ENCODE measurements at places on chromosomes 7 and 10. TPM values are rescaled to one million over a fixed set of nuclear protein-coding genes. Genes with fewer than 3 reads are reported as not detected.

Gene DDC
- not detected for total RNA-seq

GRCh38 chr7:115122388-115122787 is 200.5 kb downstream of the MDFIC start:
- no peak overlapping the region for H3K4me3 ChIP-seq
- H3K4me1 ChIP-seq, result peaks cover 10% of the 10 kb centered on the region
- H3K27ac ChIP-seq, result no peak overlapping the region
- no peaks in the 10 kb centered on the region for H3K27me3 ChIP-seq
- no peaks in the 10 kb centered on the region for H3K36me3 ChIP-seq

DNA sequence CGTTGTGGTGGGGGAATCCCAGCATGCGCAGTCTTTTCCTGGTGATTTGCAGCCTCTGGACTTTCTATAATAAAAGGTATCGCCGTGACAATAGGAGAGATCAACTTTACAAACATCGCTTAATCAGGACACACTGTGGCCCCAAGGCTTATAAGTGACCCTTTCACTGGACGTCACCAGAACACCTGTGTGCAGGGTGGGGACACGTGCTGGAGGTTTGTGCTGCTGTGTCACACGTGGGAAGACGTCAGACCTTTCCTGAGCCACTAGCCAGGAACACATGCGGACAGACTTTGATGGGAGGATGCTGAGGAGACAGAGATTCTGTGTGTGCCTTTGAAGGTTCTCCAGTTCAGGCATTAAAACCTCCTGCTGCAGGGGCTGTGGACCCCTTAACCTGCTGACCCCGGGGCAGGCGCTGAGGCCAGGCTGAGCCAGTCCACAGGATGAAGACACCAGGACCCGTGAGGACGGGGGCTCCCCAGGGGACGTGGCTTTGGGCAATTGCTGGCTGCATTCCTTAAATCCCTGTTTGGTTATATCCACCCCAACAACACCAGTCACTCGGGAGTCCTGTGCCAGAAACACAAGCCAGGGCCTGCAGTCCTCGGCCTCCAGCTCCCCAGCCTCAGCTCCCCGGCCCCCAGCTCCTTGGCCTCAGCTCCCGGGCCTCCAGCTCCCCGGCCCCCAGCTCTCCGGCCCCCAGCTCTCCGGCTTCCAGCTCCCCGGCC is 183.4 kb downstream of the PTPRN2 start:
- H3K27me3 ChIP-seq, result no peaks in the 10 kb centered on the region
- no peaks in the 10 kb centered on the region for H3K4me1 ChIP-seq
- DNase-seq, result no peak
- H3K36me3 ChIP-seq, result no peaks in the 10 kb centered on the region
- no peak overlapping the region for H3K4me3 ChIP-seq

- H3K4me3 ChIP-seq, result no peak overlapping the region
- H3K36me3 ChIP-seq, result no peaks in the 10 kb centered on the region
- no peaks in the 10 kb centered on the region for H3K4me1 ChIP-seq
- no peaks in the 10 kb centered on the region for H3K27me3 ChIP-seq
- H3K27ac ChIP-seq, result no peak overlapping the region
- no peak for DNase-seq
These were observed 1011.2 kb downstream of the KCNMA1 start for GRCh38 chr10:76626386-76626785.

DNA sequence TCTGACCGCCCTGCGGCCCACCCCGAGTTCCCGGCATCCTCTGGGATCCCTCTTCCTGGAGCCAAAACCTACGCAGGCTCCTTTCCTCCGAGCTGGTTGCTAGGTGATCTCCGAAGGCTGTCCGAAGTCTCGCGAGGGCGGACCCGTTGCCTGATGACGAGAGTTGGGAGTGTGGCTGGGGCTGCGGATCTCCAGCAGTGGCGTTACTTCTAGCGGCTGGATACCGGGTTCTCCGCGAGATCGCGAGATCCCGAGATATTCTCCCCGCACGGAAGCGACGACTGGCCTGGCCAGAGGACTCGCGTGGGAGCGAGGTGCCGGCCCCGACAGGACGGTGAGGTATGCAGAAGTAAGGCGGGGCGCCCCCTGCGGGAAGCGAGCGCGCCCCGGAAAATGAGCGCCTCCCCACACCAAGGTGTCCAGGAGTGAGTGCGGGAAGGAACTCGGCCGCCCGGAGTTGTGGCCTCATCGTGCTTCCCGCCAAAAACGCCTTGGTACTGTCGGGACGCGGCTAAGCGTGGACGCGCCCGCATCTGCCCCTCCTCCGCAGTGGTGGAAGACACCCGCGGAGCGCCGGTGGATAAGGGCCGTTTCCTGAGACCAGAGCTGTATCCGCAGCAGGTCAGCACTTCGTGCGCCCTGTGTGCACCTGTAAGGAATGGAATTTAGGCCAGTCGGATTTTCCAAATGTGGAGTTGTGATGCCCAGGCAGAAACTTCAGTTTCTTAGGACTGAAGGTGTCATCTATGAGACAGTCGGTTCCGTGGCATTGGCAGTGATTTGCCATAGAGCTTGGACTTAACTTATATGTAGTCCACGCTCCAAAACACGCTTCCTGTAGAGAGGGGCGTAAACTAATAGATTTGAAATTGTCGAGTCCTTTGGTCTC is at the start of gene AGBL3:
AGBL3 (plus strand) TSS at position 146 of the 889 bp plus-strand sequence. CDS start 1,426 bp downstream, outside the sequence.
- H3K4me3 ChIP-seq, result peak within 1 kb of the TSS; percentile 86
- DNase-seq, result peak; percentile 91
- no peaks in the 10 kb centered on the region for H3K27me3 ChIP-seq
- H3K27ac ChIP-seq, result peak within 1 kb of the TSS; percentile 80

Gene SCART1
- 10.5 TPM for total RNA-seq

- H3K4me1 ChIP-seq, result no peaks in the 10 kb centered on the region
- H3K4me3 ChIP-seq, result no peak overlapping the region
- DNase-seq, result no peak
- no peaks in the 10 kb centered on the region for H3K36me3 ChIP-seq
These were observed 561.8 kb upstream of the LRRN3 start for GRCh38 chr7:110529175-110529574.

DNA sequence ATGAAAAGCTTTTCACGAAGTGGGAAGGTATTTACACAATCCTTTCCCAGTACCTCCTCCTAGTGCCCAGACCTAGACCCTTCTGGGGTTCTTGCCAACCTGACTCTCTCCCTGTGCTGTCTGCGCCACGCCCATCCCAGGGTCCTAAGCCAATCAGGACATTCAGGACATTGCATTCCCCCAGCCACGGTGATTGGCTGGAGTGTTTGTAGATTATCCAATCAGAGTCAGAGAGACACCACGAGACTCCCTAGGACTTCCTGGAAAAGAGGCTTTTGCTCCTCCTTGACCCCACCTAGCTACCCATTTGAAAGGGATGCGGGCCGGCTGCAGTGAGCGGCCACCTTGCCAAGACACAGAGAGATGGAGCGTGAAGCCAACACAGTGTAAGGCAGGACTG is 3.5 kb upstream of the GDF2 start:
- no peaks in the 10 kb centered on the region for H3K27me3 ChIP-seq
- H3K4me3 ChIP-seq, result no peak overlapping the region

Gene USP6NL
- total RNA-seq, result 3.9 TPM

Gene RELN
- not detected for total RNA-seq

- no peak overlapping the region for H3K4me3 ChIP-seq
- H3K27me3 ChIP-seq, result no peaks in the 10 kb centered on the region
- peaks cover 31% of the 10 kb centered on the region for H3K4me1 ChIP-seq
These were observed 364.1 kb downstream of the GATA3 start for GRCh38 chr10:8418631-8419030.

- no peaks in the 10 kb centered on the region for H3K36me3 ChIP-seq
- DNase-seq, result peak; percentile 63
- peaks cover 19% of the 10 kb centered on the region for H3K4me1 ChIP-seq
- peak overlapping the region; percentile 77 for H3K27ac ChIP-seq
- no peaks in the 10 kb centered on the region for H3K27me3 ChIP-seq
- peak overlapping the region; percentile 92 for H3K4me3 ChIP-seq
These were observed 473 bp downstream of the CYP51A1 start for GRCh38 chr7:92133737-92134270.

Gene OR2A5
- not detected for total RNA-seq

GRCh38 chr10:96281444-96282029 is 10.2 kb upstream of the BLNK start:
- no peak overlapping the region for H3K27ac ChIP-seq
- H3K4me3 ChIP-seq, result no peak overlapping the region
- H3K36me3 ChIP-seq, result no peaks in the 10 kb centered on the region
- no peaks in the 10 kb centered on the region for H3K27me3 ChIP-seq
- DNase-seq, result no peak
- H3K4me1 ChIP-seq, result no peaks in the 10 kb centered on the region

DNA sequence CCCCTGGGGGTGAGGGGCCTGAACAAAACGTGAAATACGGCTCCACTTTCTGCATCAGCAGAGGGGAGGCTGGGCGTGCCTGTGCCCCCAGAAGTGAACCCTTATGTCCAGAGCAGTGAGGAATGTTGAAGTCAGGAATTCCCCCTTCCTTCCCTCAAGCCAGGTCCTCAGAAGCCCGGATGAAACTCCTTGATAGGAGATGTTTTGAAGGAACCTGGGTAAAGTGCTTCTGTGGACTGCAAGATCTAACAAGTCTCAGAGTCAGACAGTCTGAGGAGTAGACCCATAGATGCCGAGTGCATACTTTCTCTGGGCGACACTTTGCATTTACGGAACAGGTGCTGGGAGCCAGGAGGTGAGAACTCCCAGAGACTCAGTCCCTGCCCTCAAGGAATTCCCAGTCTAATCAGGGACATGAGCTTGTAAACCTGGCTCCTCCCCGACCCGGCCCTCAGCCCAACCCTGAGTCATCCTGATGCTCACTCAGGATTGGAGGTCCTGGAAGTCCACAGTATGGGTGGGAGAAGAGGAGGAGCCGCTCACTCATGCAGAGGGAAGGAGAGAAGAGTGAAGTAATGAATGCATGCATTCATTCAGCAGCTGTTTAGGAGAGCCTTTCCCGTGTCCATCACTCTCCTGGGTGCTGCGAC is 179.5 kb upstream of the ITGB1 start:
- no peaks in the 10 kb centered on the region for H3K27me3 ChIP-seq
- peaks cover 95% of the 10 kb centered on the region for H3K4me1 ChIP-seq
- H3K27ac ChIP-seq, result peak overlapping the region; percentile 84
- DNase-seq, result no peak
- no peaks in the 10 kb centered on the region for H3K36me3 ChIP-seq
- no peak overlapping the region for H3K4me3 ChIP-seq

Gene CLDN4
- not detected for total RNA-seq

Gene NAPEPLD
- 21.6 TPM for total RNA-seq

DNA sequence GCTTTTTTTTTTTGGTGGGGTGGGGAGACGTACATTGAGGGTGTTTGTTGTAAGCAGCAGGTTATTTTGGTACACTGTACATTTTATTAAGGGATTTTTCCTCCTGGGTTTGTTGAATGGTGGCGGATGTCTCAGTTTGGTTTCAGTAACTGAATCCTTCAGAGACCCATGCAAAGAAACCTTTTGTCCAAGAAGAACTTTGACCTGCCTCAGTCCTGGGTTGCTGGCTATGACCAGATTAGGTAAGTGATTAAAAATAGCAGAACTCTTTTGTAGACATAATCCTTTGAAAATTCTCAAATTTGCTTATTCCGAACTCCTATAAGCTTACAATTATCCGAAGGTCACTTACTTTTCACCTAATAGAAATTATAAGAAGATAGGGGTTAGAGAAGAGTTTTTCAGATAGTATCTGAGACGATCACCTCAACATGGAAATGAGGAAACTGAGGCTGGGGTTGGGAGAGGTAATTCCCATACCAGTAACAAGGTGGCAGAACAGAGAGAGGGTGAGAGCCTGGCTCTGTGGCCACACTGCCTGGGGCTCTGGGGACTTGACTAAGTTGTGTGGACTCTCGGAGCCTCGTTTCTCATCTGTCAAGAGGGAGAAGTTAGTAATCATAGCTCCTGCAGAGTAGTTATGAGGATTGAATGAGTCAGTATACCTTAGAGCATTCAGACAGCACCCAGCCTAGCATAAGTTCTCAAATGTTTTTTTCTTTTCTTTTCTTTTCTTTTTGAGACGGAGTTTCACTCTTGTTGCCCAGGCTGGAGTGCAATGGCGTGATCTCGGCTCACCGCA is 87.4 kb downstream of the CCNY start:
- peaks cover 19% of the 10 kb centered on the region for H3K4me1 ChIP-seq
- H3K36me3 ChIP-seq, result no peaks in the 10 kb centered on the region
- H3K27ac ChIP-seq, result no peak overlapping the region
- H3K27me3 ChIP-seq, result no peaks in the 10 kb centered on the region

Gene SPDYE11
- not detected for total RNA-seq

GRCh38 chr10:52977581-52977980 is 205.0 kb upstream of the MBL2 start:
- no peaks in the 10 kb centered on the region for H3K36me3 ChIP-seq
- no peak overlapping the region for H3K27ac ChIP-seq
- H3K4me3 ChIP-seq, result no peak overlapping the region
- DNase-seq, result no peak
- no peaks in the 10 kb centered on the region for H3K4me1 ChIP-seq
- no peaks in the 10 kb centered on the region for H3K27me3 ChIP-seq

Gene NPY
- total RNA-seq, result not detected

Gene MBL2
- total RNA-seq, result not detected

Gene ADCYAP1R1
- total RNA-seq, result not detected

DNA sequence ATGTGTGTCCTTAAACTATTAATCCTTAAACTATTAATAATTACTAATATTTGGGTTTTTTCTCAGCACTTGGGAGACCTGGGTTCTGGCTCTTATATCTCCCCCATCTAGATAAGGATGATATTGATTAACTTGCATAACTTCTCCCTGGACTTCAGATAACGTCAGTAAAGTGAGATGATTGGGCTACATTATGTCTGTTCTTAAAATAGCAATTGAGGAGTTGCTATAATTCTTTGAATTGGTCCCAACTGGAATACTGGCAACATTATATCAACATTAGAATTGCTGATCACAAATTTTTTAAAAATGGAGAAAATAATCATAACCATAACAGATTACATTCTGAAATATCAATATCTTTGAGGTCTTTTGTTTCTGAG is 1.9 kb downstream of the APBB1IP start:
- peaks cover 74% of the 10 kb centered on the region for H3K4me1 ChIP-seq
- H3K27me3 ChIP-seq, result no peaks in the 10 kb centered on the region
- H3K4me3 ChIP-seq, result peak overlapping the region; percentile 94
- no peak for DNase-seq
- H3K36me3 ChIP-seq, result no peaks in the 10 kb centered on the region
- peak overlapping the region; percentile 89 for H3K27ac ChIP-seq

Gene ZCCHC24
- total RNA-seq, result 1.7 TPM

Gene HYAL4
- total RNA-seq, result not detected

Gene PODXL
- total RNA-seq, result 1.1 TPM

GRCh38 chr7:28903730-28904577 is 54.2 kb downstream of the TRIL start:
- no peak overlapping the region for H3K4me3 ChIP-seq
- no peak for DNase-seq
- H3K4me1 ChIP-seq, result no peaks in the 10 kb centered on the region
- no peaks in the 10 kb centered on the region for H3K36me3 ChIP-seq

DNA sequence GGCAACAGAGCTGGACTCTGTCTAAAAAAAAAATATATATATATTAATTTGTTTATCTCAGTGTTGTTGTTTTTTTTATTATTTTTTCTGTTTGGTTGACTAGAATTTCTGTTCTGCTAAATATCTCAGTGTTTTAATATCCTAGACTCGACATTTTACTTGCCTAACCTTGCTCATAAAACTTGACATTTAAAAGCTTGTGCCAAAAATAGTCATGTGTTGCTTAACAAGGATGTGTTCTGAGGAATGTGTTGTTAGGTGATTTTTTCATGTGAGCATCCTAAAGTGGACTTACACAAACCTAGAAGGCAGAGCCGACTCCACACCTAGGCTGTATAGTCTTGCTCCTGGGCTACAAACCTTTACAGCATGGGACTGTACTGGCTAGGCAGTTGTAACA is 23.1 kb downstream of the NRBF2 start:
- H3K4me1 ChIP-seq, result no peaks in the 10 kb centered on the region
- DNase-seq, result no peak
- H3K27ac ChIP-seq, result no peak overlapping the region
- peaks cover 19% of the 10 kb centered on the region for H3K36me3 ChIP-seq
- no peak overlapping the region for H3K4me3 ChIP-seq
- H3K27me3 ChIP-seq, result no peaks in the 10 kb centered on the region
